NAMALWA (cell line): ENCODE measurements at places on chromosomes 1 and 21.

DNA sequence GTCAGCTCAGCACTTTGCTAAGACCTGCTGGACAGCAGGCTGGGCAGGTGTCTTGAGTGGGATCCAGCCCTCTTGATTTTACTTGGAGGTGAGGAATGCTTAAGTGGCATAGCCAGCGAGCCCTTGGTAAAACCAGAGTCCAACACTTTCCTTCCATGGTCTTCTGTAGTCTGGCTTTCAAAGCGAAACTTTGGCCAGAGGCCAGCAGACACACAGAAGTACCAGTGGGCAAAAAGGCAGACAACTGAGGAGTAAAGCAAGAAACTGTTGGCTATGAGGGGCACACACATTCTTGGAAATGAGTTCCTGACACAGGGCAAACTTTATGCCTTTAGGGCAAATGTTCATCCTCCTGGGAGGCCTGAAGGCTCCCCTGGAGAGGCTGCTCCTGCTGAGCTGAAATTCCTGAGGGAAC, 281.0 kb upstream of the POU3F1 start:
- no peak for DNase-seq

DNA sequence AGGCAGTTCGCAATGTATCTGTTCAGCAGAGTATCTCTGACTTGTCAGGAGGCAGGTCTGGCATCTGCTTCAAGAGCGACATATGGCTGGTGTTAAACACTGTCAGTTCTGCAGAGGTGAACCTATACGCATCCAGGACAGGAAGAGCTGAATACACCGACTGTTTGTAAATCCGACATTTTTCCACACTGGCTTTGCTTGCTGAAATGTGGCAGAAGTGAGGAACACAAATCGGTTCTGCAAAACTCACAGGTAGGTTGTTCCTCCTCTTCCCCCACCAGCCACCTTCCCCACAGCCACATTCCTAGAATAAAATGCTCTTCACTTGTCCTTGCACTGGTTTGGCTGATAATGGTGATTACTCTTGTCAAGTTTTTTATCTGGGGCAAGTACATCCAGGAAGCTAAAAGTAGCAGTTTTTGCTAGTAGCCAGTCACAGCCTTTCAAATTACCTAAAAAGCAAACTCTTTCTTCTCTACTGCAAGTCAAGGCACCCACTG, 289.2 kb downstream of the GRIK1 start:
- DNase-seq, result no peak

- no peak for DNase-seq
These were observed 45.9 kb downstream of the MORN1 start for GRCh38 chr1:2345297-2346075.

GRCh38 chr1:231601824-231602672, 24.5 kb upstream of the DISC1 start:
- no peak for DNase-seq

DNA sequence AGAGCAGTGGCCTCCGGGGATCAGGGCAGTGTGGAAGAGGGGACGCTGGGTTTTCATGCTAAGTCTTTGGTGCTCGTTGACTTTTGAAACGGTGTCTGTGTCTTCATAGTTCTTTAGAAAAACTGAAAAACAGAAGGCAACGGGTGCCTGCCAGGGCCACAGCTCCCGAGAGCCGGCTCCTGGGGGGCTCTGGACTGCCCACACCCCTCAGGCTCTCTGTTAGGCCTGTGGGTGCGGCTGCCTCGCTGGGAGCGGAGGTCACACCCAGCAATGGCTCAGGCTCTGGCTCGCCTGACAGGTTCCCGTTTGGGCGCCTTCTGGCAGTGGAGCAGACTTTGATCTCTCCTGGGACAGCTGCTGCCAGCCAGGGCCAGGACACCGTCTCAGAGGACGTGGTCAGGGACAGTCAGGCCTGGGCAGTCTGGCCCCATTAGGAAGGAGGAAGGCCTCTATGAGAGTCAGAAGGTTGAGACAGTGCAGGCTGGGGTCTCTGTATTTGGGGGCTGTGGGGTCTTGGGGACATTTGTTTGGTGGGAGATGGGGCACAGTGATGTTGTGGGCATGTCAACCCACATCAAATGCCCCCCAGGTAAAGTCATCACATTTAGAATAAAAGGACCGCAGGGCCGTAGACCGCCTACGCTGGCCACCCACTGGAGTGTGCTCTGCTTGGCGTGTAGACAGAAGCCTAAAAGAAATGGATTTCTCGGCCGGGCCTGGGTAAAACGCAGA, 5.6 kb downstream of the ARHGEF16 start:
- DNase-seq, result no peak

DNA sequence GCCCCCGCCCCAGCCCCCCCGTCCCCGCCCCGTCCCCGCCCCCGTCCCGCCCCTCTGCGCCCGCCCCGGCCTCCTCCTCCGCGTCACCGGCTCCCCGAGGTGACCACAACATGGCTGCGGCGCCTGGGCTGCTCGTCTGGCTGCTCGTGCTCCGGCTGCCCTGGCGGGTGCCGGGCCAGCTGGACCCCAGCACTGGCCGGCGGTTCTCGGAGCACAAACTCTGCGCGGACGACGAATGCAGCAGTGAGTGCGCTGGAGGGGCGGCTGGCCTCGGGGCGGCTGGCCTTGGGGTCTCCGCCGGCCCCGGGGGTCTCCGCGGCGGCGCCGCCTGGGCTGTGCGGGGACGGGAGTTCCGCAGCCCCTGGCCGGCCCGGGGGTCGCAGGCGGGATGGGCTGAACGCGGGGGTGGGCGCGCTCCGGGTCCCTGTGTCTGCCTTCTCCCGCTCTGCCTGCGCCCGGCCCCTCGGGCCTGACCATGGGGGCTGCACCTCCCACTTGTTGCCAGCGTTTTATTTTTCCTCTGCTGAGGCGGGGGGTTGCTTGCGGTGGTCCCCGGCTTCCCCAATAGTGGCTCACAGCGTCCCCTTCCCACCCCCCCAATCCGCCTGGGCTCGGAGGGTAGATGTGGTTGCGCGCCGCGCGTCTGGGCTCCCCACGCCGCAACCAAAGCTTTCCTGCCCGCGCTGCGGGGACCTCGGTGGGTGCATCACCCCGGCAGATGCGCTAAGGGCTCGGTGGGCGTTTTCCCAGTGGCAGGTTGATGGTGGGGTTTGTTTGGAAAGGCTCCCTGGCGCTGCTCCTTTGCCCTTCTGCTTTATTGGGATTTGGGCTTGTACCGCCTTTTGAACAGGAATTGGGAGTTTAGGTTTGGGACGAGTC, at the start of gene MIA3:
Gene MIA3 (plus strand): TSS at position 97 of the 879 bp plus-strand sequence. CDS start 14 bp downstream, at position 111.
- DNase-seq, result peak; percentile 65

DNA sequence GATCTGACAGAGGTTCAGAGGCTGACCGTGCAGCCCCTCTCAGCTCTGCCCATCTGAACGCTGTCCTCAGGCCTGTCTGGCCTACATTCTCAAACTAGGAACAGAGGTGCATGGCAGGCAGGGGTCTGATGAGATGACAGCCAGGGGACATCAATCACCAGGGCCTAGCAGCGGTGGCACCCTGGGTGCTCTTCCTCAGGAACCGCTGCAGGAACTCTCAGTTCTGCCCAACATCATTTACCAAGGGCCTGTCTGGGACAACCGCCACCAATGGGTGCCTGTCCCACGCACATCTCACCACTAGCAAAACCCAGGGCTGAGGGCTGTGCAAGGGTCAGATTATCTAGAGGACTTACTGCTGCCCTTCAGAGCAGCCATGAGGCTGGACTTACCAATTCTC, 245.7 kb downstream of the TOMM20 start:
- DNase-seq, result no peak

DNA sequence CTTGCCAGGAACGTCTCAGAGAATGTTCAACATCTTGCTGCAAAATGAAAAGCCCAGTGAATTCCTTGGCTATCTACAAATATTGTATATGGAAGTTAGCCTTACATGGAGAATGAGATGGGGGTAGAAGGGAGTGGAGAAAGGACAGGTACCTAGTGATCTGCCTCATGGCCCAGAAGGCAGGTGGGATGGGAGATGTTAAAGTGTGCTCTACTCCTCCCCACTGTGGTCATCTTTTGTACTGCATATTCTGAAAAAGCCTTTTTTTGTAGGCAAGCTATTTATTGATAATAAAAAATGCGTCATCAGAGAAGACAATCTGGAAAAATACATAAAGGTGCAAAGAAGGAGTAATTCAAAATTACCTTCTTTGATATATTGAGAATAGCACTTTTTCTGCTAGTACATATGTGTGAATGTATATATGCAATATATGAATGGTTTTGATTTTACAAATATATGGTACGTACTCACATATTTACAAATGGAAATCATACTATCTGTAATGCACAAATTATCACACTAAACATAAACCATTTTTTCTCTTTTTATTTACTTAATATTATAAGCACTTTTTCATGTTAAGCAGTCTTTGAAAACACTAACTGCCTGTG, 19.1 kb upstream of the SLC5A9 start:
- peak; percentile 63 for DNase-seq

DNA sequence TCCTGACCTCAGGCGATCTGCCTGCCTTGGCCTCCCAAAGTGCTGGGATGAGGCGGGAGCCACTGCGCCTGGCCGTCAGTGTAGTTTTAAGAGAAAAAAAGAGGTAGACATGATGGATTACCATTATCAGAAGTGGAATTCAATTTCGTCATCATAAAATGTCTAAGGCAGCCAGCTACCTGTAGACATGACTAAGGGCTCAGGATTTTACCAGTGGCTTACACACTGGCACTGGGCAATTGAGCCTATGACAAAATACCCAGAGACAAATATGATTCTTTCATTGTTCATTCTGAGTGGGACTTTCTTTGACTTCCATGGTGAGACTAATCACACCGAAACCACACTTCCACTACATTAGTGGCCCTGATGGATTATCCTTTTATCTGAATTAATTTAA, 181.5 kb downstream of the GABPA start:
- no peak for DNase-seq

GRCh38 chr1:200857804-200858203, 15.0 kb upstream of the GPR25 start:
- no peak for DNase-seq

- no peak for DNase-seq
These were observed 1891.2 kb downstream of the NCAM2 start for GRCh38 chr21:22889445-22889844.
